ENCODE measurements at places on chromosomes 2 and 18.

GRCh38 chr2:119010336-119010735 is 68.3 kb downstream of the MARCO start:
- no peak for DNase-seq

DNA sequence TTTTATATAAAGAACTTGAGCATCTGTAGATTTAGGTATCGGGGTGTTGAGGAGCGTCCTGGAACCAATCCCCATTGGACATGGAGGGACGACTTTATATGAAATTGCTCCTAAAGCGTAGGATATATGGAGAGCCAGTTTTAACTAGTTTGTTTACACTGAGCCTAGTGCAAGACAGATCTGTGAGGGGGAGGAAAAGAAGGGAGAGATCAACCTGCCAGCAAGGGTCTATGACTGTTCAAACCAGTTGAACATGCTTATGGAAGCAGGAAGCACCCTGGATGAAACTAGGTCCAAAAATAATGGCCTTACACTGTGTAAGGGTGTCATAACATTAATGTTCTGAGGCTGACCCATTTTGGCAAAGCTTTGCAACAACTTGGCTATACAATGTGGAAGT is 34.0 kb upstream of the SLC40A1 start:
- DNase-seq: no peak

- no peak for DNase-seq
These were observed 75.8 kb downstream of the KIDINS220 start for GRCh38 chr2:8761529-8762164.

GRCh38 chr2:1147873-1148612 is 197.4 kb downstream of the SNTG2 start:
- DNase-seq: no peak

GRCh38 chr2:235493775-235494715 is at the start of gene AGAP1:
AGAP1 (plus strand) TSS chr2:235494043.
- no peak for DNase-seq

- no peak for DNase-seq
These were observed 18.8 kb upstream of the STAT1 start for GRCh38 chr2:191032588-191033429.

DNA sequence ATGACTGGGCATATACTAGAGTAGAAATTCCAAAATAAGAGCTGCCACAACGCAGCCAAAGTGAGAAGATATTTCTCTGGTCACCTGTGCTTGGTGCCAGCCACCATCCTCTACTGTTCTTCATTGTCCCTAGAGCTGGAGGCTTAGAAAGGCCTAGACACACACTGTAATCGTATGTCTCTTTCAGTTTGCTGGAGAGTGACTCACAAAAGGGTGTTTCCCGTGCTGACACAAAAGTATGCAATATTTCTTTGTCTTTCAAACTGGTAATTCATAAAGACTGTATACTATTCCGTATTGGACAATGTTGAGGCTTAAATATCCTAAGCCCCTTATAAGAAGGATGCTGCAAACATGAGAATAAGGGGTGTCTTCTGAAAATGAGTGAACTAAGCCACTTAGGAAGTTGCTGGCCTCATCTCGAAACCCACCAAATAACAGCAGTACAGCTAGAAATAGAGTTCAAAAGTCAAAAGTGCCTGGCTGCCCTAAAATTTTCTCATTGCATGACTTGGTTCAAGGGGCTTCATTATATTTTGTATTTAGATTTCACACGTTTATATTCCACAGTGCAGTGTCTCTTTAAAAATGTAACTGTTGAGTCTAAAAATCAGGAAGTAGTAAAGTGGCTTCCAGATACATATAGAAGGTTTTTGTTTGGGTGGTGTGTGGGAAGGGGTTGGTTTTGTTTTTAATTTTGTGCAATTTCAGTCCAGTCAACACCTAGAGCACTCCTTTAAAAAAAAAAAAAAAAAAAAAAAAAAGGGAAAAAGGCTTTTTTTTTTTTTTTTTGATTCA is 601.1 kb downstream of the ARHGAP15 start:
- DNase-seq: no peak

DNA sequence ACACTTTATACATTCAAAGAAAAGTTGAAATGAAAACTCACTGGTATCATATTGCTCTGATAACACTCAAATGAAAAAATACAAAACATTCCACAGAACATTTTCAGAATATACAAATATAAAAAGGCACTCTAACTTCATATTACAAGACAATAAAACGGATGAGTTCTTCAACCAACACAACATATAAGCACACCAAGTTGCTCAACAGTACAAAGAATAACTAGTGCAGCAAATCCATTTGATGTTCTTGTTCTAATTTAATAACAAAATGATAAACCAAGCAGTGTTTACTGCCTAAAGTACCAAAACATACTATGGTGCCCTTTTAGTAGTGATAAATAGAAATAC is 60.8 kb upstream of the PGAP1 start:
- DNase-seq: no peak

- DNase-seq: peak; percentile 97
These were observed 555 bp downstream of the TMEM18 start for GRCh38 chr2:676647-677055.

GRCh38 chr2:54166121-54166773 is 50.8 kb downstream of the ACYP2 start:
- no peak for DNase-seq
